Left colon (tissue), 2 donors: ENCODE measurements at places on chromosomes 2 and 18. TPM values are rescaled to one million over a fixed set of nuclear protein-coding genes. Genes with fewer than 3 reads are reported as not detected.

DNA sequence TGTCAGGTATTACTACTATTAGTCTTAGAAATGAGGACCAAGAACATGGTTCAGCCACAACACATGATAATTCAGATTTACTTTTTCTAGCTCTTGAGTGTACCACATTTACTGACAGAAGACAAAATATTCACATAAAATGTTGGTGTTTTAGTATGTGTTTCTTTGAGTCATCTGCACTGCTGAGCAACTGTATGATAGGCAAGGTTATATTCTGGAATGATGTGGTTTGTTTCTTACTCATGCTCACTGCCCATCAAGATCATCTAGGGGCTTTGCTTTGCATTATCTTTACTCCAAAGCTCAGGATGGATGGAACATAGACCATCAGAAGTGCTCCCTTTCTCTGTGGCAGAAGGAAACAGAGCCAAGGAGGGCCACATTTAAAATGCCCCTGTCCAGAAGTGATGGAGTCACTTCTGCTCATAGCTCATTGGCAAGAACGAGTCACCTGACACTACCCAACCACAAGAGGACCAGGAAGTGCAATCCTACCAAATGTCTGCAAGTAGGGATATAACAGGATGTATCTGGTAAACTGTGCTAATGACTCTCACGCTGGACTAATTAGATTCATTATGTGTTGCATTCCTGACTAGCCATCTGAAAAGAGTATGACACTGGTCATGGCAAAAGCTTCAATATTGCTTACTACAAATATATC lies 81.5 kb downstream of the DIS3L2 start:
- DNase-seq = no peak

Gene EPB41L3
- total RNA-seq = 98.6 TPM

GRCh38 chr2:97998431-97999005 lies 2.8 kb upstream of the TMEM131 start:
- no peak for DNase-seq

Gene BIRC6
- 126 TPM for total RNA-seq

- no peak for DNase-seq
Measured at GRCh38 chr2:208266553-208266893, 468 bp downstream of the PIKFYVE start.

DNA sequence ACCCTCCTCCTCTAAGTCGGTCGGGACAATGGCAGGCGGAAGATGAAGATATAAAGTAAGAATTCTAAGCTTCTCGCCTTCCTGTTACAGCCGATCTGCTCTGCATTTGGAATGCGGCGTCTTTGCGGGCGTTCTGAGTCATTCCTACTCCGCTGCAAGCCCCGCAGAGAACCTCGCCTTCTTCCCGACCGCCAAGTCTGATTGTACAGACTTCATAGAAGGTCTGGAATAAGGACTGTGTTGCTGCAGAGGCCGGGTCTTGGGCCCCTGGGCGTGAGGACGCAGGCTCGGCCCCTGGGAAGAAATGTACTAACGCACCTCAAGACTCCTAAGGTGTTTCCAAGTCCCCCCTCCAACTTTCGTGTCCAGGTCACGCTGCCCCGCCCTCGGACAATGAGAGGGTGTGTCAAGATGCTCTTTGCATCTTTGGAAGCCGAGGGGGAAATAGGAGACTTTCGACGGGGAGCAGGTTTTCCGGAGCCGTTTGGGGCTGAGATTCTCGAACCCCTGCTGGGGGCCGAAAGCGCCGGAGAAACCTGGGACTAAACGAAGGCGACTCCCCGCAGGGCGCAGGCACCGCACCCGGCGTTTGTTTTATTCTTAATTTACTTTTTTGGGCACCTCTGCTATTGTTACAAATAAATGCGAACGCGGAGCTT lies 12.7 kb upstream of the PAX3 start:
- DNase-seq = no peak

- no peak for DNase-seq
Measured at GRCh38 chr2:237695201-237695780, 67.9 kb downstream of the LRRFIP1 start.

Gene ANKRD30B
- total RNA-seq = 0.24 TPM

DNA sequence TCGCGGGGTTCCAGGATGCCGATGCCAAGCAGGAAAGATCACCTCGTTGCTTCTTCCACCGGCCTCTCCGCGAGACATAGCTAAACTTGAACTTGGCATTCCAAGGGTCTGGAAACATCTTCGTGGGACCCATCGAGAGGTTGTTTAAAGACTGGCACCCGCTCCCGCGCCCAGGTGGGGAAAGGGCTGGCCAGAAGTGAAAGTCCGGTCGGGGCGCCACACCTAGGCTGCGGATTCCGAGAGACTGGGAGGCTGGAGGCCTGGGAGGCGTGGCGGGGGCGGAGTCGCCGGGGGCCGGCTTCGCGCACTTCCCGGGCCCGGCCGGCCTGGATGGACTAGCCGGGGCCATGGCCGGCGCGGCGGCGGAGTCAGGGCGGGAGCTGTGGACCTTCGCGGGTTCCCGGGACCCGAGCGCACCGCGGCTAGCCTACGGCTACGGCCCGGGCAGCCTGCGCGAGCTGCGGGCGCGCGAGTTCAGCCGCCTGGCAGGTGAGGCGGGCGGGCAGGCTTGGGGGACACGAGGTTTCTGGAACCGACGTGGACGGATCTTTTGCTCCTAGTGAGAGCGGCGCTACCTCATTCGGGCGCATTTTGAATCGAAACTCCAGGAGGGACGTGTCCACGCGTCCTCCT lies at the start of gene MOCOS:
Gene MOCOS, plus strand, starts transcription at position 305 of the 633 bp plus-strand sequence. Its CDS starts 43 bp downstream, at position 348.
- DNase-seq = peak; percentile 93

- DNase-seq = no peak
Measured at GRCh38 chr2:216575465-216575864, 57.8 kb upstream of the IGFBP2 start.

DNA sequence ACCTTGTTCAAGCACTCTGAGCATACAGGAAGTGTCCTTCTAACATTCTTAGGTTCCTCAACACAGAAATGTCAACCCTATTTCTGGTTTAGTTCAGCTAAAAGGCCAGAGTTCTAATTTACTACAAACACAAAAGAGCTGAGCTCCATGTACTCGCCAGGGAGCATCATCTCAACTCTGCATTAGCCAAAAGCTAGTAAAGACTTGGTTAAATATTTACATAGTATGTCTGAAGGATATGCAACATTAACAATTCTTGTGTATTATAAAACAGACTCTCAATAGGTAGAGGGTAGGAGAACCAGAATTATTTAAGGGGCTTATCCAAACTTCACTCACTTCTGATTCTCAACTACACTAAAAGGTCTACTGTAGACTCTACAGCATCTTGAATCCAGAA lies 154.6 kb downstream of the THADA start:
- no peak for DNase-seq
